Posterior cingulate gyrus (tissue), 11 donors: ENCODE measurements at places on chromosomes 12 and 14.

- DNase-seq = no peak
Observed at GRCh38 chr12:8828257-8829124, 6.1 kb downstream of the A2ML1 start.

DNA sequence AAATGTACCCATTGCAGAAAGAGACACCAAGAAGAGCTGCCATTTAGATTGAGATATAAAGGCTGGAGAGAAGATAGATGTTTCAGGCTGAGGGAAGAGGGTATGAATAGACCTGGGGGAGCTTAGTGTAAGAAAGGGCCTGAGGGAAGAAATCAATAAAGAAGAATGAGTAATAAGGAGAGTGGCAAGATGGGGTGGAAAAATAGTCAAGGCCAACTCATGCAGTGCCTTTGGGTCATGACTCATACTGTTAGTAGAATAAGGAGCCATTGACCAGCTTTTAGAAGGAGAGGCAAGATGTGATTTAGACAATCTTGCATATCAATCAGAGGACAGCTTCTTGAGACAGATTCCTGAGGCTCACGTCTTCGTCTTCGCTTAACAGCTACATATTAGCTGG, 287.5 kb downstream of the DUSP6 start:
- no peak for DNase-seq

DNA sequence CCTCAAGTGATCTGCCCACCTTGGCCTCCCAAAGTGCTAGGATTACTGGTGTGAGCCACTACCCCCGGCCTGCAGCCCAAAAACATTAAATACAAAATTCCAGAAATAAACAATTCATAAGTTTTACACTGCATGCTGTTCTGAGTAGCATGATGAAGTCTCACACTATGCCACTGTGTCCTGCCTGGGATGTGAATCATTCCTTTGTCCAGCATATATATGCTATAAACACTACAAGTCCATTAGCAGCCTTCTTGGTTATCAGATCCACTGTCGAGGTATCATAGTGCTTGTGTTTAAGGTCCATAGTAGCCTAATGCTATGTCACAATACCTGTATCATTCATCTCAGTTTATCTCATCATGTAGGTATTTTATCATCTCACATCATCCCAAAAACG, 15.9 kb downstream of the INTS13 start:
- no peak for DNase-seq

GRCh38 chr14:71665157-71665556, 267.1 kb upstream of the RGS6 start:
- DNase-seq = no peak

- DNase-seq = no peak
Observed at GRCh38 chr12:49451468-49452259, 84.4 kb downstream of the SPATS2 start.

GRCh38 chr14:73502017-73502619, 11.4 kb downstream of the RIOX1 start:
- no peak for DNase-seq

DNA sequence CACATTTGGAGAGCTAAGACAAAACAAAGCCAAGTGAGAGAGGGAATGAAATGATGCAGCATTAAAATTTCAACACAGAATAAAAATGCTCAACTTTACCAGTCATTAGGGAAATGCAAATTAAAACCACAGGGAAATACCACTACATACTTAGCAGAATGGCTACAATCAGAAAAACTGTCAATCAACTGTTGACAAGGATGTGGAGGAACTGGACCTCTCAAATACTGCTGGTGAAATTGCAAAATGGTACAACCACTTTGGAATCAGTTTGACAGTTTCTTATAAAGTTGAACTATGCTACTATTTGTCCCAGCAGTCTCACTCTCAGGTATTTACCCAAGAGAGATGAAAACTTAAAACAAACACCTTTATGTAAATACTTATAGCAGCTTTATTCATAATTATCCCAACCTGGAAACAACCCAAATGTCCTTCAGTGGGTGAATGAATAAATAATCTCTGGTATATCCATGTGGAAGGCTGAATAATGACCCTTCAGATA, 43.8 kb upstream of the KTN1 start:
- no peak for DNase-seq

DNA sequence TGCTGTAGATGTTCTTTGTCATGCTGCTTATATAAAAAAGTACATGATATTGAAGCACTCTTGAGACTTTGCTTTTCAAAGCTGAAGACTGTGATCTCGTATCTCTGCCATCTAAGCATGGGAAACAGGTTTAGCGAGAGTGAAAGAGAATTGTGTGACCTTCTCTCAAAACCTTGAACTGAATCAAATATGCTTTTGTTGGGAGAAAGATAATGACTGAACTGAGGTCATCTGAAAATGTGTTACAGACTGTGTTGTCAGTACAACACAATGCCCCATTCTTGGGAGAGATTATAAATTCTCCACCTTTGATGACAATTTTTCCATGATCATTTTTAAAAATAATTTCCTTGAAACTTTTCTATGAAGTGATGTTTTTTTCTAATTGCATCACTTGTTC, 272.1 kb upstream of the SEL1L start:
- no peak for DNase-seq

- DNase-seq = peak; percentile 88
Observed at GRCh38 chr14:62117010-62117750, 355.0 kb downstream of the SNAPC1 start.
